Jurkat, Clone E6-1 (cell line): ENCODE measurements at places on chromosomes 2 and 18.

- no peak for DNase-seq
These were observed 1286.6 kb upstream of the ZEB2 start for GRCh38 chr2:145806546-145806945.

GRCh38 chr2:220081171-220081570 lies 453.7 kb downstream of the SLC4A3 start:
- DNase-seq = no peak

DNA sequence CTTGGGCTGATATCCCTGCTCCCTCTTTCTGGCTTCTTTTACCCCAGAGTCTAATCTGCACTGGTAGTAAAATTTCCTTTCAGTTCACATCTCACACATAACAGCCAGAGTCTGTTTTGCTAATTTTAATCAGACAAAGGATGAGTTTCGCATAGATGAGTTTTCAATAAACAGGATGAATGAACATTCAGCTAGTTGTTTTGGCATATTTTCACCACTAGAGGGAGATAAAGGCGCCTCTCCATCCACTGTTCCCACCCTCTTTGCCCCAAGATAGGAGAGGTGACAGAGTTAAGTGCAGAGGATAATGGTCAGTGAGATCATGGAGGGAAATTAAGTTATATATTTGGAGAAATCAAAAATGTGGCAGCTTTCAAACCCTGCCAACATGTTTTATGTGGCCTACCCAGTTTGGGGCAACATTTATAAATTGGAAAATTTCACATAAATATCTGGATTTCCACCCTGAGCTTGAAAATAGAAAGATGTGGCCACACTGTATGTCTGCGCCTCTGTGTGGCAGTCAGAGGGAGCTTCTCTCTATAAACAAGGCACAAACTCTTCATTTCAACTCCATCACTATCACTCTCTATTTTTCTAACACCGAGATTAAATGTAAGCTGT lies 48.5 kb upstream of the DTNA start:
- DNase-seq = peak; percentile 28

- DNase-seq = no peak
These were observed 2.6 kb upstream of the RBM43 start for GRCh38 chr2:151264157-151264825.

GRCh38 chr2:78992807-78993517 lies 32.5 kb upstream of the REG3G start:
- no peak for DNase-seq

DNA sequence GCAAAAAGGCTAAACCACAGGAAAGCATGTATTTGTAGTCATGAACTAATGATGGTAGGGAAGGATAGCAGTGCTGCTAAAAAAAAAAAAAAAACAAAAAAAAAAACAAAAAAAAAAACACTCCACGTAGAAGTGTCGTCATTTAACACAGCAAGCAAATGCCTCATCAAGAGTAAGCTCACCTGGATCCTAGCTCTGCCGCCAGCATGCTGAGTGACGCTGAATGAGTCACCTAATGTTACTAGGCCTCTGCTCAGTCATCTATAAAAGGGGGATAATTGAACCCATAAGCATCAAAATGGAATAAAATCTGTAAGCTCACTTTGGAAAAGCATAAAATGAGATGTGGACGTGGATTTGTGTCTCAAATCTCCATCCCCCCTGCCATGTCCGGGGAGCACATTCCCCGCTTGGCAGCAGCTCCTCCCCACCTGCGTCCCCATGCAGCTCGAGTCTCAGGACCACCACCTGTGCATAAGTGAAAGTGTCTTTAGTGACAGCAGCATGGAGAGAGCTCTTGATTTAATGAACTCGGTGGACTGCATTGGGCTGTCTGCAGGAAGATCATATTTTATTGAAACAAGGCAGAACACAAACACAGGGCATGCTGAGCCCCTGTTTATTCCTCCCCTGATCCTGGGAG lies 427.5 kb downstream of the LRATD1 start:
- no peak for DNase-seq

GRCh38 chr2:229909090-229909489 lies 12.7 kb downstream of the TRIP12 start:
- DNase-seq = no peak

- DNase-seq = no peak
These were observed 3.0 kb upstream of the DLX1 start for GRCh38 chr2:172082105-172082943.

DNA sequence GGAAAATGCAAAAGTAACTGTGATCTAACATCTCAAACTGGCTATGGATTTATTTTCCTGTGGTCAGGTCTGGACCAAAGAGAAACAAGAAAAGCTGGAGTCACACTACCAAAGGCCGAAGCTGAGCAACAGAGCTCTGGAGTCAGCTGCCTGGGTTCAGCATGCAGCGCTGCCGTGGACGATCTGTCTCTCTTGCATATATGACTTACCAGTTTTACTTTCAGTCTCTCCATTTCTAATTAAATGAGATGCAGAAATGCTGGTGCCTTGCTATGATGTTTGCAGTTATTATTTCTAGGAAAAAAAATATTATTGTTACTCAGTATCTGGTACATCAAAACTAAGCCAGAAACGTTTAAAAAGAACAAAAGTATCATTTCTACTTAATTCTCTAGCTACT lies 813.2 kb downstream of the RNF144A start:
- DNase-seq = no peak

DNA sequence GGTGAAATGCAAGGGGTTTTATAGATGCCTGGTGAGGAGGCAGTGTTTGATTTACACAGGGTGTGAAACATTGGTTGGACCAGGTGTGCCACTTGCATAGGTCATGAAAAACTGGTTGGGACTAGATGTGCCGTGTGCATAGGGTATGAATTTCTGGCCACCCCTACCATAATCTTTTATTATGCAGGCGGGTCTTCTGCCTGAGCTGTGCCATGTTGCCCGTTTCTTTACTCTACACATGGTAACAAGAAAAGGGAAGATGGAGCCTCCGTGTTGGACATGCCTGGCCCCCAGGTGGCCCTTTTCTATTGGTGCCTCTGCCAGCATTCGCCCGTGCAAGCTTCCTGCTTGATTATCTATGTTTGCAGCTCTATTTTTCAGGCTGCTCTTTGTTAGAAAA lies 805.4 kb downstream of the TRIB2 start:
- no peak for DNase-seq

GRCh38 chr2:42742740-42743658 lies 20.9 kb downstream of the OXER1 start:
- no peak for DNase-seq

- no peak for DNase-seq
These were observed 103.2 kb upstream of the ZNF521 start for GRCh38 chr18:25455159-25455558.
